Glomerular endothelial cell (primary cell): ENCODE measurements at places on chromosomes 5 and 9. TPM values are rescaled to one million over a fixed set of nuclear protein-coding genes. Genes with fewer than 3 reads are reported as not detected.

The CXCL14 gene
- not detected in 2 replicates for total RNA-seq

The MAST4 gene
- total RNA-seq, result 48.8 and 109 TPM in 2 replicates

The POLR1E gene
- 12.3 and 14.8 TPM in 2 replicates for total RNA-seq

The CARTPT gene
- not detected in 2 replicates for total RNA-seq

The LCN9 gene
- not detected in 2 replicates for total RNA-seq

The SPINK7 gene
- total RNA-seq, result not detected in 2 replicates

The SURF6 gene
- total RNA-seq, result 17.1 and 22.9 TPM in 2 replicates

The PAEP gene
- total RNA-seq, result not detected in 2 replicates

The CTXN3 gene
- not detected in 2 replicates for total RNA-seq

The C5orf52 gene
- total RNA-seq, result not detected in 2 replicates

The SLC36A3 gene
- not detected in 2 replicates for total RNA-seq

The FBP2 gene
- not detected in 2 replicates for total RNA-seq
